ENCODE measurements at places on chromosomes 1 and 21.

GRCh38 chr21:44496564-44497550, 41.5 kb downstream of the LRRC3 start:
- DNase-seq, result no peak

DNA sequence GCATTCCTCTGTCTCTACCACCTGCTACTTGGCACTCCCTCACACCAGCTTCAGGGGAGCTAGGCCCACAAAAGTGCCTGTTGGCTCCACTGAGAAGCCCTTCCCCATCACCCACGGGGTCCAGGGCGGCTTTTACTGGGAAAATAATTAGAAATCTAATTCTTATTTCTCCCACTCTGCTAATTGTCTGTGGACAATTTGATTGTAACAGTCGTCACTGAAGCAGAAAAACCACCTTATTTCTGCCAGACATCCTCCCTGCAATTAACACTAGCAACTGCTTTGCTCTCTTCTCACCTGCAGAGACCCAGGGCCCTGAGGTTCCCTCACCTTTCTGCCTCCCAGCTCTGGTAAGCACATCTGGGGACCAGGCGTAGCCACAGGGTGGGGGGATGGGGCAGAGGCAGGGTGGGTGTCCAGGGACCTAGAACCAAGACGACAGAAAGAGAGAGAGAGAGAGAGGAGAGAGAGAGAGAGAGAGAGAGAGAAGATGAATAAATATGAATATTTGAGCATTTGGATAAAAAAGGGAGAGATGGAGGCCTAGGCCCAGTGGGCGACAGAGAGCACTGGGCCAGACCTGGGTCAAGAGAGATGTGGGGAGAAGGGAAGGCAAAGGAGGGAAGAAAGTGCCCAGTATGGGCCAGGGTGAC, 32.6 kb downstream of the FOXO6 start:
- DNase-seq, result no peak

- peak; percentile 65 for DNase-seq
Observed at GRCh38 chr21:44911384-44912157, 9.1 kb downstream of the ITGB2 start.

GRCh38 chr1:91736715-91737615, 149.0 kb downstream of the TGFBR3 start:
- no peak for DNase-seq

DNA sequence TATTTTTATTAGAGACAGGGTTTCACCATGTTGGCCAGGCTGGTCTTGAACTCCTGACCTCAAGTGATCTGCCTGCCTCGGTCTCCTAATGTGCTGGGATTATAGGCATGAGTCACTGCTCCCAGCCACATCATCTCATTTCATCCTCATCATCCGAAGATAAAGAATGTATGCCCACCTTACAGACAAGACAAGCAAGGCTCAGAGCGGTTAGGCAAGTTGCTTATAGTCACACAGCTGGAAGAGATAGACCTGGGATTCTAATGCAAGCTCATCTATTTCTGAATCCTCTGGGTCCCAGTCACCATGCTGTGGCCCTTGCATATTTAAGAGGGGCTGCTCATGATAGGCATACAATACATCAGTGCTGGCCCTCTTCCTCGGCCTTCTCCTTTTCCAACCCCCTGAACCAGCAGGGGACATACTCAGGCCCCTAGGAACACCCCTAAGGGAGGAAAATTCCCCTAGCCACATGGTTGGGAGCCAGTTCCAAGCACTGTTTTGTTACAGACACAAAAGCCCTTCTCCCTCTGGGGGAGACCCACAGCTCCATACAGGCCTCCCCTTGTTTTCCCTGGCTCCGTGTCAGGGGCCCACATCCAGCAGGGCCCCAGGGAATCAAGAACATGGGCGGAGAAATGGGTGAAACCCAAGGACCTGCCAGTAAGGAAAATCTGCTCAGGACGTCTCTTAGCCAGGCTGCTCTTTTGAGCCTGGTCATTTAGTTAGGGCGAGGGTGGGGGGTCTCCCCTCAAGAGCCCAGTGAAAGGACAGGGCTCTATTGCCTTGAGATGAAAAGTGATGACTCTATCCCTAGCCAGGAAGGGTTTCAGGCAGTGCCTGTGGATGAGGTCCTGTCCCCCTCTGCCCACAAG, 6.9 kb downstream of the CSRP1 start:
- DNase-seq, result no peak

GRCh38 chr1:1910033-1910465, 5.0 kb upstream of the CALML6 start:
- DNase-seq, result no peak

- no peak for DNase-seq
Observed at GRCh38 chr1:109270623-109271317, 12.2 kb downstream of the PSRC1 start.

DNA sequence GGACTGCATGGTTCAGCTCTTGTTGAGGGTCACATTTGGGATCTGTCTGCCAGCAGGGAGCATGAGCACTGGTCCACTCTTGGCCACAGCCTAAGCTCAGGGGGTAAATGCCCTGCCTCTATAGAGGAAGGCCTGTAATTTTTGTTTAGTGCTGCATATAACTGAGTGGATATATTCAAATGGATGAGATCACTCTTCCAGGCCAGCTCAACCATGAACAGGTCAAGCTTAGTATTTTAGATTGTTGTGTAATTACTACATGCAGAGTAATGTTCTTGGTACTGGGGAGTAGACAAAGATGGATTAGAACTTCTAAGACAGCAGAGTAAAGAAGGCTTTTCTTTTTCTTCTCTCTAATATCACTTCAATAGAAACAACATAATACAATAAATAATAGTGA, 376.9 kb downstream of the GPATCH2 start:
- no peak for DNase-seq

All from T-cell (primary cell).